ENCODE measurements at places on chromosomes 3 and 15.

DNA sequence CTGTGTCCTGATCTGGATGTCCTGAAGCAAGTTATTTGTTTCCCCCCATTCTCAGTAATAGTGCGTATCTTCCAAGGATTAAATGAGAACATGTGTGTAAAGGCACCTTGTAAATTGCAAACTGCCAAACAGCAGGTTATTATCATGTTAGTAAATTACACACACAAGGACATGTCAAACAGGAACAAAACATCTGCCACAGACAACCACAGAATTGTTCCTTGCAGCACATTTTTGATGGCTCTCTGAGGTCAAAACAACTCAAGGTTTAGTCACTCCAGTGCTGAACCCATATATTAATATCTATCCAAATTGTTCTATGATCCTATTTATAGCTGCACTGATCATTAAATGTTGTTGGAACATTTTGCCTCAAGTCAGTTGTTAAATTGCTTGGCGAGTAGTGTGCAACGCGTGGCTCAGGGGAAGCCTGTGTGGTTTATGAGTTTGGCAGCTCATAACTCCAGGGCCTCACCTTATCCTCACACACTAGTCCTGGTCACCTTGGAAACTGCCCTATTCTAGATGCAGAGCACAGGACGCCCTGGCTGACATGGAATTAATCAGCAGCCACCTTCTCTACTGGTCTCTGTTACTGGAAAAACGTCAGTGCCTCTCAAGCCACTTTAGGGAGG lies 46.3 kb upstream of the CDV3 start:
- DNase-seq: no peak

- DNase-seq: no peak
Measured at GRCh38 chr3:54951405-54951804, 23.5 kb upstream of the LRTM1 start.

DNA sequence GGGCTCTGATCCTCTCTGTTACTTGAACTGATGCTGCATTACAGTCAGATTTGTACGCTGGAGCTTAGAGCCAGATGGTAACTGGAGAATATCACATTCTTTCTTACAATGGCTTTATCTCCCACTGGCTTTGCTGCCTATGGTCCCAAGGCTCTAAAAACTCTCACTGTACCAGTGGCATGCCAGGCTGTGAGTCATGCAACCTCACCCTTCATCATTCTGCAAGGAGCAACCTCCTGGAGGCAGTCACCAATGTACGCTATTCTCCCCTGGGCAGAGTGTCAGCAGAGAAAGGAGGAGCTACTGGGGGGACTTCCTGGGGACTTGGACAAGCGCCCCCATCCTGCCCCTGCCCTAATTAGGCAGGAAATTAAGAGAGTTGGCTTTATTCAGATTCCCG lies 97.9 kb upstream of the EIF1B start:
- no peak for DNase-seq

DNA sequence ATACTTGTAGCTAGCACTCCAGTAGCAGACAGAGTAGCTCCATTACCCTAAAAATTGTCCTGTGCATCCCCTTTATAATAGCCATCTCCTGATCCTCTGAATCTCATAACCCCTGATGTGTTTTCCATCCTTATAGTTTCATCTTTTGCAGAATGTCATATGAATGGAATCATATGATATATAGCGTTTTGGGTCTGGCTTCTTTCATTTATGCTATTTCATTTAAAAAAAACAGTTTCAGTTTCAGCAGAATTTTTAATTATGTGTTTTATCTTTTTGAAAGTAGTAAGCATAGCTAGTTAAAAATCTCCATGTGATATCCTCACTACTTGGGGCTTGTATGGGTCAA lies 132.7 kb downstream of the KLF13 start:
- DNase-seq: no peak

Data from stimulated activated CD4-positive, alpha-beta T cell treated with anti-CD3 and anti-CD28 coated beads, Interleukin-12 subunit alpha, Interleukin-12 subunit beta, amount 100 ng/mL, for 4 hours (primary cell).